ENCODE measurements at places on chromosomes 13 and 19.

DNA sequence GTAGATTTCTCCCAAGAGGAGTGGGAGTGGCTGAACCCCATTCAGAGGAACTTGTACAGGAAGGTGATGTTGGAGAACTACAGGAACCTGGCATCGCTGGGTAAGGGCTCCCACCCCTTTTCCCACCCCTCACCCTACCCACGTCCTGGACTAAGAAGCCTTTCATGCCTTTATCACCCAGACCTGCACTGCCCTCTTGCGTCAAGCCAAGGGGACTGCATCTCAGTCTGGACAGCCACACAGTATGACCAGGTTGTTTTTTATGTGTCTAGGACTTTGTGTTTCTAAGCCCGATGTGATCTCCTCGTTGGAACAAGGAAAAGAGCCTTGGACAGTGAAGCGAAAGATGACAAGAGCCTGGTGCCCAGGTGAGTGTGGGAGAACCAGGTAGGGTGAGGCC lies 8.8 kb downstream of the ZFP28 start:
- no peak overlapping the region for H3K27ac ChIP-seq
- H3K36me3 ChIP-seq: no peaks in the 10 kb centered on the region
- no peaks in the 10 kb centered on the region for H3K27me3 ChIP-seq
- H3K4me3 ChIP-seq: no peak overlapping the region
- no peaks in the 10 kb centered on the region for H3K4me1 ChIP-seq

DNA sequence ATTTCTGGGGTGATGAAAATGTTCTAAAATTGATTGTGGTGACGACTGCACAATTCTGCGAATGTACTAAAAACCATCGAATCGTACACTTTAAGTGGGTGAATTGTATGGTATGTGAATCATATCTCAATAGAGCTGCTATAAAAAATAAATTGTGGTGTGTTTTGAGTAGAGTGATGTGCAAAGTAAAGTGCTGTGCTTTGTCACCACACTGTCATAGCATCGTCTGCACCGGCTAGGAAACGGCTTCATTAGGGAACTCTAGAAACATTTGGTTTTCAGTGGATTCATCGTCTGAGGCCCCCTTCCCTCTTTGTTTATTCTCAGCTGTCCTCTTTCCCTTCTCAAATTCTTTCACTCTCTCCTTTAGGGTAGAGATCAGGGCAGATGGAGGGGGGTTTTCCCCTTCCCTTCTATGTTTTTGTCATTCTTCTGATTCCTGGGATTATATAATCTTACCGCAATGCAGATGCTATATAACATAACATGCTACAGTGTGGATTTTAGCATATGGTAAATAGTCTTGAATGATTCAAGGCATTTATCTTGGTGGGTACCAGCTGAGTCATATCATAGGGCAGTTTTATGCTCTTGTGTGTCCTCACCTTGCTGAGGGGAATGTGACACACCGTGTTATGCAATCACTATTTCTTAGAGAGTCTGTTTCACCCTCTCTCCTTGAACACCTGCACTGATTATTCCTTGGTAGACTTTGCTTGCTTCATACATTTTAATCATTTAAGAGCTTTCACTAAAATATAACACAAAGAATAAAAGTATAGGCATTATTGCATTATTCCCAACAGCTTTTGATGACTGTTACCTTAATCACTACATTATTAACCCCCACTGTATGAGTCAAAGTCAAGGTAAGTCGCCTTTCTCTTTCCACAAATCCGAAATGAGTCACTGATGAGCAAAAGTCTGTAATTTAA lies 239.4 kb downstream of the DCLK1 start:
- no peaks in the 10 kb centered on the region for H3K27me3 ChIP-seq
- no peak overlapping the region for H3K4me3 ChIP-seq
- no peak overlapping the region for H3K27ac ChIP-seq
- H3K4me1 ChIP-seq: no peaks in the 10 kb centered on the region

GRCh38 chr13:91825516-91825915 lies 427.1 kb downstream of the GPC5 start:
- H3K4me3 ChIP-seq: no peak overlapping the region
- no peak for DNase-seq
- H3K27ac ChIP-seq: no peak overlapping the region

GRCh38 chr13:31891472-31891871 lies 140.1 kb upstream of the FRY start:
- no peaks in the 10 kb centered on the region for H3K27me3 ChIP-seq
- H3K27ac ChIP-seq: no peak overlapping the region
- no peaks in the 10 kb centered on the region for H3K4me1 ChIP-seq
- H3K36me3 ChIP-seq: no peaks in the 10 kb centered on the region
- H3K4me3 ChIP-seq: no peak overlapping the region

GRCh38 chr19:34639491-34640085 lies 37.4 kb downstream of the SCGB2B2 start:
- peak; percentile 60 for DNase-seq
- H3K27ac ChIP-seq: no peak overlapping the region
- H3K36me3 ChIP-seq: no peaks in the 10 kb centered on the region
- no peak overlapping the region for H3K4me3 ChIP-seq

- H3K4me1 ChIP-seq: peaks cover 7% of the 10 kb centered on the region
- H3K27ac ChIP-seq: no peak overlapping the region
- H3K4me3 ChIP-seq: no peak overlapping the region
- no peak for DNase-seq
Measured at GRCh38 chr19:40802300-40803169, 3.5 kb downstream of the EGLN2 start.

- H3K27ac ChIP-seq: no peak overlapping the region
- H3K4me3 ChIP-seq: peak overlapping the region; percentile 99
- DNase-seq: no peak
- peaks cover 7% of the 10 kb centered on the region for H3K36me3 ChIP-seq
Measured at GRCh38 chr19:10565028-10565566, 713 bp downstream of the KRI1 start.

DNA sequence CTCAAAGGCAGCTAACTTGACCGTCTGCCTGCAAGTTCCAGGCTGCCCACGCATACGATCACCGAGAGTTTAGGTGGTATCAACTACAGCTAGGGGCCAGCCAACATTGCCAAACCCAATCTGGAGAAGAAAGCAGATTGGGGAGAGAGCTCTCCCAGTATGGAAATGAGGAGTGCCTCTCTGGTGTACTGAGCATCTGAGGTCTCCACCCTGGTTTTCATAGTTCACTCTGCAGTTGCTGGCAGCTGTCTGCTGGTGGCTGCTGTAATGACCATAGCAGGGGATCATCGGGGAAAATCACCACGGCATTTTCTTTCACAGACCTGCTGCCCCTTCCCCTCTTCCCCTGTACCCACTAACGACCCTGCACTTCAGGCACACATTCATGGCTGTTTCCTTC lies 201.7 kb downstream of the NUFIP1 start:
- 0 out of 2 replicates have a peak, but pooled peaks cover 2% of the 10 kb centered on the region for H3K36me3 ChIP-seq
- no peak for DNase-seq
- 0 out of 2 replicates have a peak, but pooled peaks cover 2% of the 10 kb centered on the region for H3K4me1 ChIP-seq
- H3K4me3 ChIP-seq: no peak overlapping the region
- H3K27ac ChIP-seq: no peak overlapping the region
- no peaks in the 10 kb centered on the region for H3K27me3 ChIP-seq

GRCh38 chr19:52099497-52100138 lies 4.1 kb upstream of the ZNF841 start:
- no peak for DNase-seq
- H3K4me3 ChIP-seq: no peak overlapping the region
- no peak overlapping the region for H3K27ac ChIP-seq
- no peaks in the 10 kb centered on the region for H3K27me3 ChIP-seq

- H3K36me3 ChIP-seq: no peaks in the 10 kb centered on the region
- H3K27me3 ChIP-seq: no peaks in the 10 kb centered on the region
- no peak for DNase-seq
- H3K4me3 ChIP-seq: no peak overlapping the region
- no peaks in the 10 kb centered on the region for H3K4me1 ChIP-seq
Measured at GRCh38 chr19:765179-765738, 14.3 kb downstream of the MISP start.

GRCh38 chr13:25732111-25732865 lies 319.5 kb downstream of the SHISA2 start:
- no peaks in the 10 kb centered on the region for H3K4me1 ChIP-seq
- H3K27ac ChIP-seq: no peak overlapping the region
- no peaks in the 10 kb centered on the region for H3K36me3 ChIP-seq
- H3K27me3 ChIP-seq: no peaks in the 10 kb centered on the region
- no peak for DNase-seq
- H3K4me3 ChIP-seq: no peak overlapping the region

DNA sequence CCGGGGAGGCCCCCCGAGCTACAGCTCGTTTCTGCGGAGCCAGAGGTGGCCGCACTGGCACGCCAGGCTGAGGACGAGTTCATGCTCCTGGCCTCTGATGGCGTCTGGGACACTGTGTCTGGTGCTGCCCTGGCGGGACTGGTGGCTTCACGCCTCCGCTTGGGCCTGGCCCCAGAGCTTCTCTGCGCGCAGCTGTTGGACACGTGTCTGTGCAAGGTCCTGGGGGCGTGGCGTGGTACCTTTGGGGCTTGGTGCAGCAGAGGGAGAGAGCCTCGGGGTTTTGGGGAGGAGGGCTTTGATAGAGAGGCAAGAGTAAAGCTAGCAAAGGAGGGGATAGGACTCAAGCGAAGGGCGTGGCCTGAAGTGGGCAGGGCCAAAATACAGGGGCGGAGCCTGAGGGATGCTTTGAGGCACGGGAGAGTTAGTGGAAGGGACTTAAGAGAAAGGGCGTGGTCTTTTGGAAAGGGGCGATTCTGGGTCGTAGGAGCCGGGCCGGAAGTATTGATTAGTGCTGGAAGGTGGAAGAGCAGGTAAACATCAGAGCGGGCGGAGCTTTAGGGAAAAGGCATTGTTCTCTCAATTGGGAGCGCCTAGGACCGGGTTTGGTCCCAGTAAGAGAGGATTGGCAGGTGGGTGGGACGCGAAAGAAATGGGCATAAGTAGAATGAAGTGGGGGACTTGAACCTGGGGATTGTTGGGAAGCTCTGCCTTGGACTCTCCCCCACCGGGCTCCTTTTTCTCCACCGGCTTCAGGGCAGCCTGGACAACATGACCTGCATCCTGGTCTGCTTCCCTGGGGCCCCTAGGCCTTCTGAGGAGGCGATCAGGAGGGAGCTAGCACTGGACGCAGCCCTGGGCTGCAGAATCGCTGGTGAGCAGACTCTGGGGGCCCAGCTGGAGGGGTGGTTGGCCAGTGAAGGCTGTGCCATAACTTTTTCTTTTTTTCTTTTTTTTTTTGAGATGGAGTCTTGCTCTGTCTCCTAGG lies 1.2 kb downstream of the PPM1N start:
- H3K36me3 ChIP-seq: no peaks in the 10 kb centered on the region

GRCh38 chr19:30167206-30167868 lies 204.8 kb upstream of the ZNF536 start:
- no peaks in the 10 kb centered on the region for H3K4me1 ChIP-seq
- no peak for DNase-seq
- H3K4me3 ChIP-seq: no peak overlapping the region
- no peaks in the 10 kb centered on the region for H3K27me3 ChIP-seq
- no peak overlapping the region for H3K27ac ChIP-seq

- no peak for DNase-seq
- H3K4me3 ChIP-seq: no peak overlapping the region
- no peaks in the 10 kb centered on the region for H3K36me3 ChIP-seq
- no peak overlapping the region for H3K27ac ChIP-seq
Measured at GRCh38 chr13:88142653-88143052, 471.5 kb downstream of the SLITRK5 start.

GRCh38 chr13:62551588-62551987 lies 1135.9 kb upstream of the PCDH20 start:
- H3K36me3 ChIP-seq: no peaks in the 10 kb centered on the region
- no peak overlapping the region for H3K27ac ChIP-seq
- no peak overlapping the region for H3K4me3 ChIP-seq

DNA sequence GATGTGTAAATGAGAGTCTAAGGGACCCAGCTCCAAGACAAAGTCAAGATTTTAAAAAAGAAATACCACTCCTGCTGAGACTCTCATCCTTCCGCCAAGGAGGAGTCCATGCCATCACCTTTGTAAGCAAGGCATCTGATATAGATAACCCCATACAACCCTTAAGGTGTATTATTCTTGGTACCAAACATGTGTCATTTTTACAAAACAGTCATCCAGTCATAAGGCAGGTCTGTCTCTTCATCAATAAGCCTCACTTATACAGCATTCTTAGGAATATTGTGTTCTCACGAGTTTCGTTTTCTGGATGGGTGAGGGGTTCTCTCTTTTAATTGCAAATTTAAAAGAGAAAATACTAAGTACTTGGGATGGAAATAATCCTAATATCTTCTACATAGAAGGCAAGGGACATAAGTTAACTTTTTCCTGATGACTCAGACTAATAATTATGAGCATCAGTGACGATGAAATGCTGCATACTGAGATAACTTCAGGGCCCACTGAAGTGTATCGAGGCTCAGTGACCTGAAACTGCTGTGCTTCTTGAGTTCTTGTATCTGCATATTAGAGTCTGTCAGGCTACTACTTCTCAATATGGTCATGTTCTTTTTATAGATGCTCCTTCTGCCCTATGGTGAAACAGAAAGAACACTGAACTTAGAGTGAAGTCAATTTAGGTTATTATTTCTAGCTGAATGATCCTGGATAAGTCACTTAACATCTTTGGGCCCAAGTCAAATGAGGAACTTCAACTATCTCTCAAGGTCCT lies 166.6 kb downstream of the KLF12 start:
- no peak for DNase-seq
- no peak overlapping the region for H3K4me3 ChIP-seq
- H3K4me1 ChIP-seq: no peaks in the 10 kb centered on the region
- H3K27ac ChIP-seq: no peak overlapping the region
- no peaks in the 10 kb centered on the region for H3K36me3 ChIP-seq
- no peaks in the 10 kb centered on the region for H3K27me3 ChIP-seq

GRCh38 chr13:43986421-43986981 lies 106.8 kb downstream of the LACC1 start:
- DNase-seq: no peak
- H3K27ac ChIP-seq: no peak overlapping the region
- H3K36me3 ChIP-seq: no peaks in the 10 kb centered on the region
- H3K4me1 ChIP-seq: no peaks in the 10 kb centered on the region
- H3K27me3 ChIP-seq: no peaks in the 10 kb centered on the region

DNA sequence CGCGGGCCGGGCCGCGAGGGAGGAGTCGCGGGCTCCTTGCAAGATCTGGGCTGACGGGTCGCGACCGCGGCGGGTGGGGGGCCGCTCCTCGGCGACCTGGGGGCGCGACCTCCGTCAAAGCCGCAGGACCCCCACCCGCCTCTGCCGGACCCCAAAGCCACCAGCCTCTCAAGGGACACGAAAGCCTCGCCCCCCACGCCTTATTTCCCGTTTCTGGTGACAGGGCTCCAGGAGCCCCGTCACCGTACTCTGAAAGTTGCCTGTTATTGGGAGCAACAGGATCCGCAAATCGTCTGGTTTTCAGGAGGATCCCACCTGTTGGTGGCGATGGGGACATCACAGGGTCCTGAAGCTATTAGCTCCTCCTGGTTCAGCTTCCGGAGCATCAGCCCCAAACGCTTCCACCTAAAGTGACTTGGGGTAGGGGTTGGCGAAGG lies 530 bp downstream of the MAU2 start:
- peaks cover 12% of the 10 kb centered on the region for H3K36me3 ChIP-seq
- H3K4me1 ChIP-seq: peaks cover 4% of the 10 kb centered on the region
- H3K27ac ChIP-seq: no peak overlapping the region
- H3K27me3 ChIP-seq: no peaks in the 10 kb centered on the region
- DNase-seq: no peak
